ENCODE measurements at places on chromosomes 3 and 15.

GRCh38 chr3:196216089-196216564 is at the start of gene SLC51A:
TSS of gene SLC51A (plus strand) at chr3:196216534. CDS start at chr3:196216713, 179 bp downstream.
- no peak for DNase-seq

DNA sequence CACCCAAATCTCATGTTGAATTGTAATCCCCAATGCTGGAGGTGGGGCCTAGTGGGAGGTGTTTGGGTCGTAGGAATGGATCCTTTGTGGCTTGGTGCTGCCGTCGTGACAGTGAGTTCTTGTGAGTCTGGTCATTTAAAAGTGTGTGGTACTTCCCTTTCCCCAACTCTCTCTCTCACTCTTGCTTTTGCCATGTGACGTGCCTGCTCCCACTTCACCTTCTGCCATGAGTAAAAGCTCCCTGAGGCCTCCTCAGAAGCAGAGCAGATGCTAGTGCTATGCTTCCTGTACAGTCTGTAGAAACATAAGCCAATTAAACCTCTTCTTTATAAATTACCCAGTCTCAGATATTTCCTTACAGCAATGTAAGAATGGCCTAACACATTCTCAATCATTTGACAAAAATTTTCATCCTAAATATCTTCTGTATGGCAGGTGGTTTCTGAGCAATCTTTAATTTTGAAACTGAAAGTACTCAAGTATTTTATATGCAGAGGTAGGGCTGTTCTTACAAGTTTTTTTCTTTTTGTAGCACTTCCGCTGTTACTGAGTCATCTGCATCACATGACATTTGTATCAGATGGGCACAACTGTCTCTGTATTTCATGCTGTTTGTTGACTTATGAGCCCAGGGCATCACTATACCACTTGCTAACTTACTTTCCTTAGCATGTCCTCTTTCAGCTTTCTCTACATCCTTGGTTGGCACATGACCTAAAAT is 8.8 kb downstream of the RPL39L start:
- peak; percentile 24 for DNase-seq

DNA sequence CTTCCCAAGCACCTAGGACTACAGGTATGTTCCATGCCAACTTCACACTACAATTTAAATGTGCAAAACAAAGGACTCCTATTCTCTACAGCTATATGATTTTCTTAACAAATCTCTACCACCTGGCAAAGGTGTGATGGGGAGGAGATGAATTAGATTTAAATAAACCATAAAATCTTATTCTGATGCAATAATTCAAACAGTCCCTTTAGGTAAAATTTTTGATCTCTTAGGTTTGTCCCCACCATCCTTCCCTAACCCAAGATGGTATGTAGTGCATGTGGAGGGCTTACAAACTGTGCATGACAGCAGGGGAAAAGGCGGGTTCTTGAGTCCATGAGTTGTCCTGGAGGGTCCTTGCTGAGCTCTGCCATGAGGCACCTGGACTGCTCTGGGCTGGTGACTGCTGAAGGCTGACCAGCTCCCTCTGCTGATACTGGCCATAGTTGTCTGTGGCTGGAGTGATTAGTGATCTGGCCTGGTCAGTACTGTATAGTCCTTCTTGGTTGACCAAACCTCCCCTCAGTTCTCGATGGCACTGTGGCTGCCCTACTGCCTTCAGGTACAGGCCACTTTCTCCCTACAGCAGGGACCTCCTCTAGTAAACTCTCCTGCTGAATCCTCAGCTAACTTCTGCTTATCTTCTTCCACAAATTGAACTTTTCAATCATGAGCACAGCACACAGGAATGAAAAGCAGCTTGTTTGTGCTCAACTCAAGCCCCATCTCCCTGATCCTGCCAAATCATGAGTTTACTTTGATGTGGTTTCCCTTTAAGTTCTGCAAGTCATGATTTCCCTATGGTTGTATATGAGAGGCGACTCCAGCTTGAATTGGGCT is 30.1 kb downstream of the CFAP161 start:
- peak; percentile 90 for DNase-seq

DNA sequence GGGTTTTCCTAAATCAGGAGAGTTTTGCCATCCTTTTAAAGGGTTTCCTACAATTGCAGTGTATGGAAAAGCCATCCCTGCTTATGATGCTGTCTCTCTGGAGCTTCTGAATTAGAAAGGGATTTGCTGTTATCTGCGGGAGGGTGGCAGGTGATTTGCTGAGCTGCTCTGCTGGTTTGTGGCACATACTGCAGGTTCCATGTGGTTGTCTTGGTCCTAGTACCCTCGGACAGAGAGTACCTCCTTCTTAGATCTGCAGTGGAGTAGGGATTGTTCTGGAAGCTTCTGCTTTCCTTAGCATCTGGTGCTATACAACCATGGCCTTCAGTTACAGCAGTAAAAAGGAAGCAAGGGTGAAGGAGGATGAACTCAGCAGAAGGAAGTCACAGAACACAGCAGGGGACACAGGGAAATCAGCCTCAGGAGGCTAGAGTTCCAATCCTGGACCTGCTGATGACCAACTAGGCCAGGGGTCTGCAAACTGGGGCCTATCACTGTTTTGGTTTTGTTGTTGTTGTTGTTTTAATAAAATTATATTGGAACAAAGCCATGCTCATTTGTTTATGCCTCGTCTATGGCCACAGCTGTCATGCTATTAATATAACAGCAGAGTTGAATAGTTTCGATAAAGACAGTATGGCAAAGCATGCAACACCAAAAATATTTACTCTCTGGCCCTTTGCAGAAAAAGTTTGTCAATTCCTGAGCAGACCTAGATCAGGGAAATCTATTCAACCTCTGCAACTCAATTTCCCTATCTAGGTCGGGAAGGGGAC is 39.5 kb downstream of the STARD5 start:
- no peak for DNase-seq

- no peak for DNase-seq
Observed at GRCh38 chr3:8597219-8597853, 47.3 kb downstream of the SSUH2 start.

GRCh38 chr3:134798681-134799311 is 3.7 kb downstream of the EPHB1 start:
- DNase-seq, result no peak

- peak; percentile 72 for DNase-seq
Observed at GRCh38 chr15:68149059-68149458, 56.1 kb downstream of the CALML4 start.

DNA sequence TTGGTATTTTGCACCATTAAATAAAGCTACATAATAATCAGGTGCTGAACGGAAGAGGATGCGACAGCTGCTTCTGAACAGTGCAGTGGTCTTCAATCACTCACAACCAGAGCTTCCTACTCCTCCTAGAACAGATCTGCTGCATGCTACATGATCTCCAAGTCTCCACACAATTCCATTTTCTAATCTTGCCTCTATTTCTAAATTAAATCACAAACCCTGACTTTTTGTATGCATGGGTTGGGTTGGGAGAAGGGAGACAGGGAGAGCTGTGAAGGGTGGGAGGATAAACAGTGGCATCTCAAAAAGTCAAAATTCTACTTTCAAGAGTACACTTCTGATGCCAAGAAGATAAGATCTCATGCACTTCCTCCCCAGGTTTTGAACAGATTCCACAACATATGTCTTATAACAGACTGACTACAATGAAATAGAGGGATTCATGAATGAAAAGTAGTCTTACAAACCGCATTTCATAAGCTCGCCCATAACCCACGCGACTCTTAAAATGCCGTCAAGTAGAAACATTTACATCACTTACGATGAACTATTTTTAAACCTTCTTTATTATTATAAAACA is 57.2 kb downstream of the CHSY1 start:
- no peak for DNase-seq

- no peak for DNase-seq
Observed at GRCh38 chr15:67422296-67422695, 98.6 kb upstream of the C15orf61 start.

DNA sequence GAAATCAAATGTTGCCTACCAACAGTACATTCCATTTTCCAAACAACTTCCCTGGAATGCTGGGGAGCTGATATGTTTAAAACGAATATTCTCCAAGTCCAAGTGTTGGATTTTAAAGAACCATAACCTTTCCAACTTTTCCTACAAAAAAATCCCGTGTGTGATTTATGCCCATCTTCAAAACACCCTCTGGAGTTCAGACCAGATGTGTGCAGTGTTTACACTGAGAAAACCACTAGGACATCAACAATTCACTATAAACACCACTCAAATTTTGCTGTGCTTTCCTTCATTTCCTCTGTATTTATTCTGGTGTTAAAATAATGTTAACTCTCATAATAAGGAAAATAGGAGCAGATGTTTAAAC is 2.4 kb downstream of the VGLL4 start:
- DNase-seq, result peak; percentile 74

- DNase-seq, result peak; percentile 74
Observed at GRCh38 chr3:45064512-45065372, 38.6 kb downstream of the CLEC3B start.

DNA sequence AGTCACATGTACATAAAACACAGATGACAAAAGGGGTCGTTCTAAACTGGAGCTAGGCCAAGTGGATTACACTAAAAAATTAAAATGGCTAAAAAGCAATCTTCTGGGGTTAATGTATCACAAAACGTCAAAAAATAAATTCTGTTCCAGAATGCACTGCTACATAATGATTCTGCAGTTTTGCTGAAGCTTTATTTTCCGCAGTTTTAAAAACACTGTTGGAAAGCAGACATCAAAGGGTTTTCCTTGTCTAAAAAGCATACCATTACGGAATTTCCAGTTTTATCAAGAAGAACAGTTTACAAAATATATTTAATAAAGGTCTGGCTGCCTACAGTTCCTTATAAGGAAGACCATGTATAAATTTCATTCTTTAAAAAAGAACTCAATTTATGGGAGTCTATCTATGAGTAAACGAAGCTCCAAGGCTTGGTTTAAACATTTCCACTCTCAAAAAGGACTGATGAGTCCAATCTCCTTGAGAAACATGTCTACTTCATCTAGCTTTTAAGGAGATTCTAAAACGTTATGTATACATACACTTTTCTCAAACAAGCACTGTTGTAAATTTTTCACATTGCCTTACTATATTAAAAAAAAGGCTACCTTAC is 1.3 kb downstream of the DMXL2 start:
- no peak for DNase-seq

DNA sequence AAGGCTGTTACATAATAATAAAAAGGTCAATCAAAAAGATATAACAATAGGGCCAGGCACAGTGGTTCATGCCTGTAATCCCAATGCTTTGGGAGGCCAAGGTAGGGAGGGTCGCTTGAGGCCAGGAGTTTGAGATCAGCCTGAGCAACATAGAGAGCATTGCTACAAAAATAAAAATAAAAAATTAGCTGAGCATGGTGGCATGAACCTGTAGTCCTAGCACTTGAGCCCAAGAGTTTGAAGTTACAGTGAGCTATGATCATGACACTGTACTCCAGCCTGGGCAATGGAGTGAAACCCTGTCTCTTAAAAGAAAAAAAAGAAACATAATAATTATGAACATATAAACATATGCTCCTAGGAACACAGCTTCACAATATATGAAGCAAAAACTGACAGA is 29.3 kb downstream of the AVEN start:
- DNase-seq, result no peak

DNA sequence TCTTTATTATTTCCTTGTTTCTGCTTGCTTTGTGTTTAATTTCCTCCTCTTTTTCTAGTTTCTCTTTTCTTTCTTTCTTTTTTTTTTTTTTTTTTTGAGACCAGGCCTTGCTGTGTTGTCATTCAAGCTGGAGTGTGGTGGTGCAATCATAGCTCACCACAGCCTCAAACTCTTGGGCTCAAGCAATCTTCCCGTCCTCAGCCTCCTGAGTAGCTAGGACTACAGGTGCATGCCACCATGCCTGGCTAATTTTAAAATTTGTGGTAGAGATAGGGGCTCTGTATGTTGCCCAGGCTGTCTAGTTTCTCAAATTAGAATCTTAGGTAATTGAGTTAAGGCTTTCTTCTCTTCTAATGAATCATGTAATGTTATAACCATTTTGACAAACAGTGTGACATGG is 22.4 kb downstream of the SLMAP start:
- no peak for DNase-seq

DNA sequence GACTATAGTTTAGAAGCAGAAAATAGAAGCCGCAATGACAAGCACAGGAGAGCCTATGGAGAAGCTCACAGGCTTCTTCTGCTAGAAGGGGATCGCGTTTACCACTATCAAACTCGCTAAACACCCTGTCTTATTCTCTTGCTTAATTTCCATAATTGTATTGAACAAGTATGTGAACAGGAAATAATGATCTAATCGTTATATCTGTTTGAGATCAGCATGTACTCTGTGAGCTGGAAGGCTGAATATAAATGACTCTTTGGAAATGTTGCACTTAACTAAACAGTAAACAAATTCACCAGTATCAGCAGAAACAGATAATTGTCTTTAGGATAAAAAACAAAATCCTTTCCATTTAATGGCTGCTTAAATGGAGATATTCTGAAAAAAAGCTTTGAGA is 15.0 kb downstream of the NEK10 start:
- no peak for DNase-seq

GRCh38 chr3:175150812-175151401 is 291.8 kb downstream of the NAALADL2 start:
- DNase-seq, result no peak

- no peak for DNase-seq
Observed at GRCh38 chr3:186566772-186567071, 417 bp downstream of the TBCCD1 start.

GRCh38 chr3:137642831-137643230 is 121.3 kb upstream of the SOX14 start:
- no peak for DNase-seq

- DNase-seq, result no peak
Observed at GRCh38 chr15:47872208-47872607, 154.9 kb downstream of the SEMA6D start.

- no peak for DNase-seq
Observed at GRCh38 chr15:77556622-77557021, 76.1 kb downstream of the LINGO1 start.

DNA sequence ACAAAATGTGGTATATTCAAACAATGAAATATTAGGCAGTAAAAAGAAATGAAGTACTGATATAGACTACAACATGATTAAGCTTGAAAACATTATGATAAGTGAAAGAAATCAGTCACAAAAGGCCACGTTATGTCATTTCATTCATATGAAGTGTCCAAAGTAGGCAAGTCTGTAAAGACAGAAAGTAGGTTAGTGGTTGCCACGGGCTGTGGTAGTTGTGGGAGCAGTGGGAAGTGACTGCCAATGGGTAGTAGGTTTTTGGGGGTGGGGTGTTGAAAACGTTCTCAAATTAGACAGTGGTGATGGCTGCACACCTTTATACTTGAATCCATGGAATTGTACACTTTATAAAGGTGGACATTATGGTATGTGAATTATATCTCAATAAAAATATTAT is 12.1 kb downstream of the GALNT15 start:
- DNase-seq, result no peak

GRCh38 chr3:83622526-83622925 is 1336.3 kb upstream of the CADM2 start:
- DNase-seq, result no peak

GRCh38 chr15:62026487-62027262 is 33.6 kb downstream of the VPS13C start:
- DNase-seq, result no peak

- peak; percentile 30 for DNase-seq
Observed at GRCh38 chr3:122350814-122351418, 25.9 kb downstream of the CSTA start.

DNA sequence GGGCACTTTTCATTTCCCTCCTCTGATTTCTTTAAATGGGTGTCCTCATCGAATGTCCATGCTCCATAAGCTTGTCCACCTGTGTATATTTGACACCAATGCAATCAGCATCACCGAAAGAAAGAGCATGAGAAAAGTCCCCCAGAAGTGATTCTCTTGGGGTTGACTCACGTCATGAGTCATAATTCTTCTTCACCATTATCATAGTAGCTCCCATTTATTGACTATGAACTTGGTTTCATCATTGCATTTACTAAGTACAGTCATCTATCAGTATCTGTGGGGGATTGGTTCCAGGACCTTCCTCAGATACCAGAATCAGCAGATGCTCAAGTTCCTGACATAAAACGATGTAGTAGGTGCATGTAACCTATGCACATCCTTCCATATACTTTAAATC is 372.5 kb upstream of the CFAP20DC start:
- peak; percentile 23 for DNase-seq
